NCI-H146 (cell line): ENCODE measurements at places on chromosomes 5 and 9.

DNA sequence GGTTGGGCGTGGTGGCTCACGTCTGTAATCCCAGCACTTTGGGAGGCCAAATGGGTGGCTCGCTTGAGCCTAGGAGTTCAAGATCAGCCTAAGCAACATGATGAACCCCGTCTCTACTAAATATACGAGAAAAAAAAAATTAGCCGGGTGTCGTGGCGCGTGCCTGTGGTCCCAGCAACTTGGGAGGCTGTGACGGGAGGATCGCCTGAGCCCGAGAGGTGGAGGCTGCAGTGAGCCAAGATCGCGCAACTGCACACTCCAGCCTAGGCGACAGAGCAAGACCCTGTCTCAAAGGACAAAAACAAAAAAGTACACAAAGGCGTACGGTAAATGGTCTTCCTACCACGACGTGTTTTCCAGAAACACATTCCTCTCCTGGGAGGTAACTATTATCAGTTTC lies 538 bp upstream of the BDP1 start:
- DNase-seq: no peak

GRCh38 chr5:180688330-180689070 lies 39.1 kb upstream of the FLT4 start:
- no peak for DNase-seq

DNA sequence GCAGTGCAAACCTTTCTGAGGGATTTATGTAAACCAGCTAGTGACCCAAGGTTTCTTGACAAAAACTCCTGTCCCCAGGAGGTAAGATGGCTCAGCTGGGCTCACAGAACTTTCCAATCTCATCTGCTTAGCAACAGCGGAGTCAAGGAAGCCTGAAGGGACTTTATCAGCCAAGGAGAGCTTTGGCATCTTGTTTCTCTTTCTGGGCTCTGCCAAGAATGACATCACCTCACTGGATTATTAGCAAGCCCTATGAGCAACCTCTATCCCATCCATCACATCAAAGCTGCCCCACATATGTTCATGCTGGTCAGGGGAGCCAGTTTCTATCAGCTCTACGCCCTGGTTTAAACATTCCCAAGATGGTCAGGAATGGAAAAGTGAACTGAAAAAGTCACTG lies 461.3 kb downstream of the ENC1 start:
- DNase-seq: no peak

DNA sequence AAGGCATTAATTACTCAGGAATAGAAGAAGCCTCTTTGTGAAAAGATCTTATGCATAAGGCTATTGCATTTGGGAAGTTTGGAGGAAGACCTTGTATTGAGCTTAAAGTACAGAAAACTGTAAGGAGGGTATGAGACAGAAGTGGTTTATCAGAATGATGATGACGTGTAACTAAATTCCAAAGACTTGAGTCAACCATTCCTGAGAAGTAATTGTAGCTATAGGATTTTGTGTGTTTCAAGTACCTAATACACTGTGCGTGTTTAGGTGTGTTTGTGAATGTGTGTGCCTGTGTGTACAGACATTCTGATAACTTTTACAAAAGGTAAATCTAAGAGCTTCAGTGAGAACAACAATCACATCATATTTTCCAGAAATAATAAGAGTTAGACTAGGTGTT lies 46.5 kb upstream of the IRX2 start:
- DNase-seq: no peak

GRCh38 chr9:77946969-77947620 lies 84.5 kb downstream of the GNAQ start:
- DNase-seq: peak; percentile 3

DNA sequence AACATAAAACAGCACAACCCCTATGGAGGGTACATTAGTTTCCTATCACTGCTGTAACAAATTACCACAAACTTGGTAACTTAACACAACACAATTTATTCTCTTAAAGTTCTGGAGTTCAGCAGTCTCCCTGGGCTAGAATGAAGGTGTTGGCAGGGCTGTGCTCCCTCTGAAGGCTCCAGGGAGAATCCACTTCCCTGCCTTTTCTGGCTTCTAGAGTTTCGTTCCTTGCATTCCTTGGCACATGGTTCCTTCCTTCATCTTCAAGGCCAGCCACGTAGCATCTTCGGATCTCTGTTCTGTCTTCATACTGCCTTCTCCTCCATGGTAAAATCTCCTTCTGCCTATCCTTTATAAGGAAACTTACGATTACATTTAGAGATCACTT lies 25.0 kb upstream of the GSN start:
- DNase-seq: no peak

DNA sequence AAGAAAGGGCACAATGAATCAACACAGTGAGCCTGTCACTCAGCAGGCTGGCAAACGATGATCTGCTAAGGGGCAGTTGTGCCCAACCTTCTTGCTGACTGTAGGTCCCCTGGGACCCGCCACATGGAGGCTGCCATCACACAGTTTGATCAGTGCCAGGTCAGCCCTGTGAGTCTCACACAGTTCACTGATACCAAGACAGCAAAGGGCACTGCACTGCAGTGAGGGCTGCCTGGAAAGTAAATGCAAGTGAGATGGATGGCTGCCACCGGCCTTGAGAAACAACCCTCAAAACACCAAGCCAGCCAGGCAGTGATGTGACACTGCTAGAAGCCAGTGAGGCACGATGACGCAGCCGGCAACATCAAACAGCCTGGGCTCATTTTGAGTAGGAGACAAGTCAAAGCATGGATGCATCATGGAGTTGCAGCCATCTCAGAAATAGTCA lies 30.3 kb downstream of the FOXD1 start:
- no peak for DNase-seq

- DNase-seq: no peak
Observed at GRCh38 chr5:123976379-123977033, 464.5 kb downstream of the CSNK1G3 start.

DNA sequence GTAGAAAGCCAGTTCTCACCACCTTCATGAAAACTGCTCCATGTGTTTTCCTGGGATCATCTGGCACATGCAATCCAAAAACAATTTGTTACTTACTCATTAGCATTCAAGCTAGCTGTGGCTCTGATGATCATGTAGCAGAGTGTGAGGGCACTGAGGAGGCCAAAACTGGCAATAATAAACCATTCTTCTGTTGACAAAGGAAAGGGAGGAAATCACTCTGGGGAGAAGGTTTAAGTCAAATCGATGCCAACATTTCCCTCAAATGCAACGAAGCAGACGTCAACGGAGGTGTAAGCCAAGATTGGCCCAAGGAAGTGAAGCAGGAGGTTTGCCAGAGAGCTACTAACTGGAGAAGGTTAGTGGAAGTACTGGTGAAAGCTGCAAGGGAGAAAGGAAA lies 55.7 kb upstream of the TBC1D9B start:
- no peak for DNase-seq

DNA sequence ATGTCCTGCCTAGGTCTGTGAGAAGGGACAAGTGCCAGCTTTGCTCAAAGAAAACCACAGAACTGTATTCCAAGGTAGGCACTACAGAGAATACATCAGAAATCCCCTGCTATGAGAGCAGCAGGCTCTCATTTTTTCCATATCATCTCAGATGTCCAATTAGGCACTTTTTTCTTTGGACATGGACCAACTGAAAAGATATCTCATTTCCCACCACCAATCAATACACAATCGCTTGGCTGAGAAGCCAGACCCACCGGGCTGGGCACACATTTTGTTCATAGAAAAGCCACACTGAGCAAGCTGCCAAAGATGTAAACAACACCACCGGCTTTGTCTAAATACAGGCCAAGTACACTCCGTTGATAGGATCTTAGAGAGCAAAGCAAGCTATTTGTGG lies 25.9 kb downstream of the STOM start:
- DNase-seq: no peak

GRCh38 chr5:158970569-158971014 lies 129.1 kb downstream of the EBF1 start:
- DNase-seq: no peak

- peak; percentile 11 for DNase-seq
Observed at GRCh38 chr5:137320056-137321045, 178.8 kb downstream of the SPOCK1 start.

- no peak for DNase-seq
Observed at GRCh38 chr9:89109666-89110065, 69.0 kb downstream of the SHC3 start.

DNA sequence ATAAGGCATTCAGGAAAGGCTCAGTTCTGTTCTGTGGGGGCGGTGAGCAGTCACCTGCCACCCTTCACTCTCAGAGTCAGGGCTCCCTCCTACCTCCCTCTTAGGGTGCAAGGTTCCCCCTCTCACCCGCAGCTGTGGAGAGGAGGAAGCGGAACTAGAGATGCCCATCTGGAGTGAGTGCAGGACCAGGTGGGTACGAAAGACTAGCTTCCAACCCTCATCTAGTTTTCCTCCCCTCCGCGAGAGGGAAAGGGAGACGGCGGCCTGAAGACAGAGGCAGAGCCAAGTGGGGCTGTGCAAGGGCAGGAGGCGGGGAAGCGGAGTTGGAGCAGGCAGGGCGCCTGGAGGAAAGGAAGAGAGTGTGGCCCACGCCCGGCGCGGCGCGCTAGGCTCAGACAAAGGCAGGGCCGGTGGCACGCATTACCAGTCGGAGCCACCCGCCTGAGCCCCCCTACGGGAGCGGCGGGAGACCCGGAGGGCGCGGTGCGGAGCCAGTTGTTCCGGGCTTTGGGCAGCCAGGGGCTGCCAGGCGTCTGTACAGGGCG lies 7.3 kb downstream of the PRR7 start:
- peak; percentile 34 for DNase-seq

GRCh38 chr5:134708301-134708700 lies 30.0 kb upstream of the CAMLG start:
- no peak for DNase-seq

GRCh38 chr5:148542812-148543211 lies 111.5 kb downstream of the HTR4 start:
- DNase-seq: no peak

GRCh38 chr5:176559683-176560082 lies 10.5 kb downstream of the CDHR2 start:
- no peak for DNase-seq

GRCh38 chr5:1827025-1827885 lies 26.0 kb downstream of the NDUFS6 start:
- no peak for DNase-seq

GRCh38 chr5:15789642-15790041 lies 289.7 kb downstream of the FBXL7 start:
- DNase-seq: no peak

- DNase-seq: no peak
Observed at GRCh38 chr9:35687972-35688557, 1.7 kb downstream of the TPM2 start.

- no peak for DNase-seq
Observed at GRCh38 chr9:5532306-5532705, 22.0 kb downstream of the PDCD1LG2 start.

- DNase-seq: no peak
Observed at GRCh38 chr9:116705531-116705930, 18.4 kb downstream of the TRIM32 start.

GRCh38 chr5:178198706-178199105 lies 5.6 kb upstream of the HNRNPAB start:
- DNase-seq: no peak

GRCh38 chr5:77181596-77182304 lies 28.7 kb upstream of the PDE8B start:
- DNase-seq: no peak

- DNase-seq: no peak
Observed at GRCh38 chr5:116098998-116099397, 14.2 kb downstream of the COMMD10 start.

- DNase-seq: no peak
Observed at GRCh38 chr5:127621601-127622325, 27.1 kb upstream of the CTXN3 start.

GRCh38 chr5:14419686-14420085 lies 161.9 kb upstream of the OTULINL start:
- no peak for DNase-seq

GRCh38 chr5:146342882-146343865 lies 4.5 kb downstream of the POU4F3 start:
- DNase-seq: no peak

- DNase-seq: no peak
Observed at GRCh38 chr9:108423433-108423832, 432.4 kb downstream of the ACTL7B start.

GRCh38 chr9:111187376-111187775 lies 142.6 kb downstream of the OR2K2 start:
- DNase-seq: no peak

DNA sequence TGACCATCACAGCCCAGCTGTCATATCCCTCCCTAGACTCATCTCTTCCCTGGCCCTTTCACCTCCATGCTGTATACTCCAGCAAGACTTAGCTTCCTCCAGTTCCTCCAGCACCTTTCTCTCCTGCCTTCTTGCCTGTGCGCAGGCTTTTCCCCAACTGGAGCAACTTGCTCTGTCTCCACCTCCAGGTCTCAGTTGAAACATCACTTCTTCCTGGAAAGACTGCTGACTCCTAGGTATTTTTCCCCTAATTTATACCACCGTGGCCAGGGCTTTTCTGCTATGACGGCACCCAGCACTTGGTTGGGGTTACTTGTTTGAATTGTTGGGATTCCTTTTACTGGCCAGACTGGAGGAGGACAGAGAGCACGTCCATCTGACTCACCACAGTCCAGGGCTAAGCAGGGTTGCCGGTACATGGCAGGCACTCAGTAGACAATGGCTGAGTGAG lies 67.5 kb downstream of the KCNIP1 start:
- no peak for DNase-seq

GRCh38 chr9:133986061-133986460 lies 6.1 kb downstream of the VAV2 start:
- no peak for DNase-seq

DNA sequence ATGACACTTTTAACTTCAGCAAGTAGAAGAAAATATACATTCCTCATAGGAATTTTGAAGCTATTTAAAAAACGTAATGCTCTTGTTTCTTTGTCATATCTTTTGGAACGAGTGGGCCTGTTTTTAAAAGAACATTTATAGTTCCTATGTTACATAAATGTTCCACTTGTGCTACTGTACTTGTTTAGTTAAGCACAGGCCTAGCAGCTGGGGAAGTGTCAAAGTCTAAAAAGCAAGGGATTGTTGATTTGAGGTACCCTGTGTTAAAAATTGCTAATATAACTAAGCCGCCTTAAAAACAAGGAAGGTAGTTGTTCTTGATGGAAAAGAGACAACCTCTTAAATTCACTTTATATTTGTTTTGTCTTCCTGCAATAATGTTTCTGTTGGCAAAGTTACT lies 27.2 kb upstream of the ELL2 start:
- no peak for DNase-seq

- no peak for DNase-seq
Observed at GRCh38 chr5:93072831-93073459, 508.1 kb downstream of the NR2F1-AS1 start.
